ENCODE measurements at places on chromosomes 1 and 21.

DNA sequence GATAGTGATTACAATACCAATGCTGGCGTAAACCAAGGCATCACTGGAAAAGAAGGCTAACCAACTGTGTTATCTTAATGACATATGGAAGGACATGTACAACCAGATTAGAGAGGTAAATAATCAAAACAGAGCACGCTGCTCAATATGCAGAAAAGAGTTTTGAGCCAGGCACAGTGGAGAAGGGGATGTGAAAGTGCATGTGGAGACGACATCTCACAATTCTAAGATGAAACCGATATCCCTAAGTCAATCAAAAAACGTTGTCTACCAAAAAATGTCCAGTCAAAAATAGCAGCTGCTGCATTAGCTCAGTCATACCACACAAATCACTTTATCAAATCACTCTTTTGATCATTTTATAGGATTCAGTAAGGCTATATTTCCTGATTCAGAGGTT is 116.3 kb upstream of the OLIG2 start:
- DNase-seq: no peak

GRCh38 chr1:223201967-223202366 is 58.9 kb upstream of the TLR5 start:
- peak; percentile 39 for DNase-seq

DNA sequence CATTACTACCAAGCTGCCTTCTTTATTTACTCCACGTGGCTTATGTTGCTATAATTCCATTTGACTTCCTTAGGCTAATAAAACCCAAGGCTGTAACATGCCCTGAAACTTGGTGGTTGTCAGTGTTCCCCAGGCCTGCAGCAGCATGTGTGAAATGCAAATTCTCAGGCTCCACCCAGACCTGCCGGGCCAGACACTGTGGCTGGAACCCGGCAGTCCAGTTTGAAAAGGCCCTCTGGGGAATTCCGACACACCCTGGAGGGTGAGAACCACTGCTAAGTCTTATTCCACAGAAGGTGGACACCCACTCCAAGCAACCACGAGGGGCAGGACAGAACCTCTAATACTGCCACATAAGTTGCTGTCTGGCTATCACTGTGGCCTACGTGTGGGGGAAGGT is 41.4 kb downstream of the URB1 start:
- no peak for DNase-seq

GRCh38 chr1:39102537-39103327 is 76.6 kb downstream of the NDUFS5 start:
- DNase-seq: peak; percentile 85

GRCh38 chr1:47993416-47993740 is 3.8 kb downstream of the TRABD2B start:
- no peak for DNase-seq

GRCh38 chr1:110860174-110860573 is 12.8 kb upstream of the CD53 start:
- DNase-seq: no peak

GRCh38 chr1:155196103-155196892 is 11.4 kb downstream of the THBS3 start:
- DNase-seq: no peak
